ENCODE measurements at places on chromosomes 2 and 18.

DNA sequence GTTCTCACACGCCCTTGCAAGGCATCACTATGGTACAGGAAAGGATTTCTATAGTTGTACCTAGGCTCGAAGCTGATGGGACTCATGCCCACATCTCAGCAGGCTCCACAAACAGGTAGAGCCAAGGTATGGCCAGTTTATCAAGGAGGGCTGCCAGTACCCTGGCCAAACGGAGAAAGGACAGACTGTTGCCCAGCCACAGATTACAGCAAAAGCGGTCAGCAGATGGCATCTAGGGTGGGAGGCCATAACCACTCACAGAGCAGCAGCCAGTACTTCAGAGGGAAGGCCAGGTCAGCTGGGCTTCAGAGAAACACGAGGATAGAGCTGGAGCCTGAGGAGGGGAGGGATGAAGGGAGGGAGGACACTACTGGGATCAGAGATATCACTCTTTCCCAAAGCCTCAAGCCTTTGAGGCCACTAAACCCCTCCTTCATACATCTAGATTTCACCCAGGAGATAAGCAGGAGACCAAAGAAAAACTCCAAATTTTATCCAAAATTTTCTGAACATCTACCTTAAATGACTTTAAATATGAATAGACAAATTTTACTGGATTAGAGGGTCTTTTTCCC lies 904.2 kb upstream of the NXPH2 start:
- DNase-seq, result no peak

GRCh38 chr2:201233192-201233811 lies 27.0 kb upstream of the CASP8 start:
- no peak for DNase-seq

DNA sequence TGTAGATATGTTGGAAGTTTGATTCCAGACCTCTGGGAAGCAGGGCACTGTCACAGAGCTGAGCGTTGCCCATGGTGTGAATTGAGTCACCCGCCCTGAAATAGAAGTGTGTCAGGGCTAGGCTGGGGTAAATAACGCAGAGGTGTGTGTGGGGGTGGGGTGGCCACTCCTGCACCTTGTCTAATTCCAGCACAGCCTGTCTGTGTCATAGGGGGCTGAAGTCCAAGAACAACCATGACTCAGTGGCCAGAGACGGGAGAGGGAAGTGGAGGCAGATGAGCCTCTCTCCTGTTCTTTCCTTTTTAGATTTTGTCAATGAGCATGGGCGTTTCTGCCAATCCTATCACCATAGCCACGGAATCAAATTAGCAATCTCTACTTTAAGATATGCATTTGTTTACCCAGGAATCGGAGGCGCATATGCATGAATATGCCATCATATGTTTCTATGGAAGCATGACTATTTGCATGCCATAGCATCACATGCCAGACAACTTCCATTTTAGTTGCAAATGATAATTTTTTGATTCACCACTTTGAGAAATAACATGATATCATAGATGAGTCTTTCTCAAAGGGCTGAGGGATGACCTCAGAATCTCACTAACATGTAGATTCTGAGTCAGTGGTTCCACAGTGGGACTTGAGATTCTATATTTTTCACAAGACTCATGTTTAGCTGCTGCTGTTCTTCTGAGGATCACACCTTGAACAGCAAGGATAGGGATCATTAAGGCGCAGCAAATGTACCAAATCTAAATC lies 852.9 kb downstream of the DCDC2C start:
- DNase-seq, result no peak

GRCh38 chr18:39751161-39751560 lies 2185.6 kb upstream of the CELF4 start:
- DNase-seq, result no peak
